ENCODE measurements at places on chromosomes 2 and 18.

- no peak for DNase-seq
Measured at GRCh38 chr2:72916743-72917137, 579 bp upstream of the EMX1 start.

DNA sequence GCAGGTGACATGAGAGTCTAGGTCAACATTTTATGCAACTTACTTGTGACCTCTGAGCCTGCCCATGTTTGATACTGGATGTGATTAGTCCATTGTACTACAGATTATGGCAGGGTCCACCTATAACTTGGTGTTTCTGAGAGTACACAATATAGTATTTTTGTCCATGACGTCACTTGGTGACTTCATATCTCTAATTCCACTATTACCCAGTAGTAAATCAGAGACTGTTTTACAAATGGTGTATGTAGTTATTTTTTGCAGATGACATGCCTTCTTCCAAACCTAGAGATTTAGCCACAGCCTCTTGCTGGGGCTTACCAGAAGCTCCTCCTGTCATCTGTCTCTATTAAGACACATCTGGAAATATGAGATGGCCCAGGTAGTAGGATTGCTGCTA, 24.6 kb upstream of the TMX3 start:
- no peak for DNase-seq

GRCh38 chr2:105522645-105523044, 123.8 kb upstream of the FHL2 start:
- DNase-seq = no peak

GRCh38 chr2:65420712-65421431, 11.5 kb downstream of the SPRED2 start:
- DNase-seq = no peak

- no peak for DNase-seq
Measured at GRCh38 chr2:74261204-74261864, 62.9 kb downstream of the MTHFD2 start.

DNA sequence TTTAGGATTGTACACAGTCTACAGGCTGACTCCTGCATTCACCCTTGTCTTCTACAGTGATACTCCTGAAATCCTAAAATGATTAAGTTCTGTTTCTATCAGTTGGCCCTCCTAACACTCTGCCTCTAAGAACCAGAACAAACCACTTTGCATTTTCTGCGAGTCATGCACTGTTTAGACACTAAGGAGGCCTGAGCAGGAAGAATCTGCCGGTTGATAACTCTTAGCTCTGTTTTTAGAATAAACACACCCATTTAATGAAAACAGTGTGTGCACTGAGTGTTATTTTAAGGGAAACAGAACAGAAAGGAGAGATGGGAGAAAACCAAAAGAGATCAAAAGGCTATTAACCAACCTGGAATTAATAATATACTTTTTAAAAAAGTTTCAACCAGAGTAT, 22.9 kb upstream of the SSB start:
- no peak for DNase-seq

- no peak for DNase-seq
Measured at GRCh38 chr18:59033359-59033758, 106.3 kb upstream of the SEC11C start.

- no peak for DNase-seq
Measured at GRCh38 chr2:231936491-231936890, 10.3 kb upstream of the NPPC start.

GRCh38 chr2:136110526-136110925, 7.4 kb downstream of the CXCR4 start:
- no peak for DNase-seq
